ENCODE measurements at places on chromosomes 6 and 20.

DNA sequence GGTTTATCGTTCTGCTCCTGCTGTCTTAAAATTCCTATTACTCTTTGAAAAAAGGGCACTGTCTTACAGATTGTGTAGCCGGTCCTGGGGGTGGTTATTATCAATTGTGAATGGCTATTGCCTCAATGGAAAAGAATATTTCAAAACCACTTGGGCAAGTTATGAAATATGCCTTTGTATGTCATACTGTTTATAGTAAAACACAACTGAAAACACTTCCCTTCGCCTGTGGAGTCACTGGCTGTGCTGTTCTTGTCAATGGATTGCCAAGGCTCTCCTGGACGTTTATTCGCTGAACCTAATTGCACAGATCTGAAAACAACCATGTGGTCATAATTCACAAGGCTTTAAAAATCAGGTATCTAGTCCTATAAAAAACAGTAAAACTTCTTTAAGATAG lies 47.8 kb upstream of the TAGAP start:
- DNase-seq, result no peak

DNA sequence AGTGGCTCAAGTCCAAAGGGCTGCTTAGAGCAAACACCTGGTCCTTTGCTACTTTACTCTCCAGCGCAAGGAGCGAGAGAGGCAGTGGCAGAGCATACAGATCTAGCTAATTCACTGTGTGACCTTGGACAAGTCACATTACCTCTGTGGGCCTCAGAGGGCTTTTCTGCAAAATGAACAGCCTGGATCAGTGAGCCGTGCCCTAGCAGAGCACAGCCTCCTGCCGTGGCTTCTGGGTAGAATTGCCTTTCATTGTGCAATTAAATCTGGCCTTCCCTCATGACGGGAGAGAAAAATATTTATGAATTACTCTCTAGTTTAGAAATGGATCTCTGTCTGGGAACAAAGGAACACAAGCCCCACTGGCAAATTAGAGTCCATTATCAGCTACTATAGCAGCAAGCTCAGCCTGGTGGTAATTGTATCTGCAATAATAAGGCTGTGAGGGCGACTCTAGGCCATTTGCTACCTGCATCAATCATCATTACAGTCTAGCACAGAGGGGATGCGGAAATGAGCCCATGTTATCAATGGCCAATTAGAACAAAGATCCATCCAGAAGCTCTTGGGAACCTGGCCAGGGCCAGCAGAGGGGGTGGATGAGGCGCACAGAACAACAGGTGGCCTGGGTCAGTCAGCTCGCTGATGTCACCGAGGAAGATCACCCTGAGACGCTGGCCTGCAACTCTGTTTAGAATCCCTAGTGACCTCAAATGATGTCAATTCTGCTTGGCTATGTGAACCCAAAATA lies 114.2 kb upstream of the LY86 start:
- DNase-seq, result no peak

DNA sequence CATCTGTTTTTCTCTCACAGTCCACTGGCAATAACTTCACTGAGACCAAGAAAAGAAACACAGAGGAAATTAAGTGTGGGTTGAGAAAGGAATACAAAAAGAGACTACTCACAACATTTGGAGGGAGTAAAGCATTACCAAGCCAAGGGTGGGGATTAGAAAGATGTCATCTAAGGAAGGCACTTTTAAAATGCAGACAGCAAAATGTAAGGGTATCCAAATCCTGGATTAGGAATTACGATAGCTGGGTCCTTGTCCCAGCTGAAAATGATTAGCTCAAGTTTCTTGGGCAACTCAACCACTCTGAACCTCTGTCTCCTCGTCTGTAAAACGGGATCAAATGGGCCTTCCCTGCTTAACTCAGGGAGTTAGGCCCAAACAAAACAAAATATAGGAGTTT lies 2.2 kb downstream of the LEMD2 start:
- no peak for DNase-seq

- no peak for DNase-seq
Observed at GRCh38 chr6:4018924-4019236, 60.1 kb downstream of the FAM217A start.

DNA sequence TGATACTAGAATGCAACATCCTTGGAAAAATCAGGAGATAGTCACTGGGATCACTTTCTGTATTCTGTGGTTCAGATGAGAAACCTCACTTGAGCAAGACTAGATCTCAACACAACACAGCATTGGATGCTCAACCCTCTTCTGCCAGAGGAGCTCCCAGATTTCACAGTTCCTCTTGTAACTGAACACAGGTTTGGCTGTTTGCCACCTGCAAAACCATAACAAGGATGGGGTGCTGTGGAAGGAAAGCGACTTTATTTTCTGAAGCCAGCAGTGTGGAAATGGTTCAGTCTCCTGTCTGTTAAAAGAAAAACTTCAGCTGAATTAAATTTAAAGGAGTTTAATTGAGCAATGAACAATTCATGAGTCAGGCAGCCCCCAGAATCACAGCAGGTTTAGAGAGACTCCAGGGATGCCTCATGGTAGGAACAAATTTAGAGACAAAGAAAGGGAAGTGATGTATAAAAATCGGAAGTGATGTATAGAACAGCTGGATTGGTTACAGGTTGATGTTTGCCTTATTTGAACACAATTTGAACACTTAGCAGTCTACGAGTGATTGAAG lies 149.9 kb upstream of the UST start:
- no peak for DNase-seq

DNA sequence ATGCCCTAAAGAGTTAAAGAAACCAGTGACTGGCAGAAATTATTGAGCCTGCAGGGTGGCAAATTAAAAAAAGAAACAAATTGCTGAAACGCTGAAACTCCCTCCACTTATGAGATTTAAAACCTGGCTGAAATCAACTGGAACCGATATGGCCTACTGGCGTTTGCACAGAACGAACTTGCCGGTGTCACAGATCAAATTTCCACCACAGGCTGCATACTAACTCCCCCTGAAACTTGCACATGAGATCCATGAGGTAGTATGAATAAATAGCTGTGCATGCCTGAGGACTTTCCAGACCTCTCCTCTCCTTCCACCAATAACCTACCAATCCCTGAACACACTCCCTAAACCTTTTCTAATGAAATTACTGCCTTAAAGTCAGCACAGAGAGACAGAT lies 150.4 kb downstream of the RNGTT start:
- no peak for DNase-seq

DNA sequence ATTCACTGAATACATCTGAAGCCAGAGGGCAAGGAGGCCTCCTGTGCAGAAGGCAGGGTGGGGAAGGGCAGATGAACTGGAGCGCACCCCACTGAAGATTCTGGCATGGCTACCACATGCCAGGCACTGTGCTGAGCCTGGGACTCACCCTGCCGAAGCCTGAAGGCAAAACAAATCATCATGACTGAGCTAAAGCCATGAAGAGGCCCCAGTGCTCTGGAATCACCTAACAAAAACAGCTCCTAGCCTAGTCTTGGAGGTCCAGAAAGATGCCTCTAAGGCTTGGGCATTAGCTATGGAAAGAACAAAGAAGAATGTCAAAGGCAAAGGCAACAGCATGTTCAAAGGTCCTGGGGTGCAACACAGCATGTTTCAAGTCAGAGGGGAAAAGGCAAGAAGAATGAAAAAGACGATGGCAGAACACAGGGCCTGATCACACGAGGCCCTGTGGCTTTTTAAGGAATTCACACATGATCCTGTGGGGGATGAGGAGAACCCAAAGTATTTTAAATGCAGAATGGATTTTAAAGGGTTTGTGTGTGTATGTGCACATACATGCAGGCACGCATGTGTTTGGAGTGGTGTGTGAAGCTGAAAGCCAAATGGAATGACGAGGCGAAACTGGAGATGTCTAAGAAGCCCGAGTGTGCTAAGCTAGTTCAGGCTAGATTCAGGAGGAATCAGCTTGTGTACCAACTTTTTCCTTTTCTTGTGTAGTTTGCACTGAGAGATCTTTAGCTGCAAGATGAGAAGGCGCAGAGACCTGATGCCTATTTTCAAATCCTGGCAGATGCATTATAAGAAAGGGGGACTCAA lies 261.4 kb downstream of the ZNF217 start:
- no peak for DNase-seq

GRCh38 chr6:151073146-151073545 lies 166.6 kb upstream of the AKAP12 start:
- no peak for DNase-seq

GRCh38 chr6:87772597-87773530 lies 70.8 kb upstream of the AKIRIN2 start:
- no peak for DNase-seq

DNA sequence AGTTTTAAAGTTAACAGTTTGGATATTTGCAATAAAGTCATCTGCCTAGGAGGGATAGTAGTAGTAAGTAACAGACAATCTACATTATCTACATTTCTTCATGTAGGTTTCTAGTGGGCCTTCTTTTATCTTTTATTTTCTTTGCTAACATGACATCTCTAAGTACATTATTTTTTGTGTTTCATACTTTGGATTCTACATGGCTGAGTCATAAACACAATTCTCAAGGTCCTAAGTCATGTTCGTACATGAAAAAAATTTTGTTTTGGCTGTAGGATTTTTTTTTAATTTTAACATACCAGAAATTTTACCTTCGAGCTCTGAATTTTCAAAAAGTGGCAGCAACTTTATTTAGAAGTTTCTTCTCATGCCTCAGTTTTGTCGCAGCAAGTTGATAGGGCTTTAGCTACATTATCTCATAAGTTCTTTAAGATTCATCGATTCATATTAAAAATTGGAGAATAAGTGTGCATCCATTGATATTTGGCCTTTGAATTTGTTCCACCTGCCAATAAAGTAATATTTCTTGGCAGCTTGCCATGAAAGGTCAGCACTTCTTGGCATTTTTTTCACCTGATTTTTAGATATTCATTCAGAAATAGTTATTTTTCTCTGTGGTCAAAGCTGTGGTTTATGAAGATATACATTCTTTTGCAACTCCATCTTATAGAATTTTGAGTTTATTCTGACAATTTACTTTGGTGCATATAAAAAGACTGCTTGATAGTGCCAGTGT lies 146.2 kb downstream of the GRIK2 start:
- DNase-seq, result no peak

DNA sequence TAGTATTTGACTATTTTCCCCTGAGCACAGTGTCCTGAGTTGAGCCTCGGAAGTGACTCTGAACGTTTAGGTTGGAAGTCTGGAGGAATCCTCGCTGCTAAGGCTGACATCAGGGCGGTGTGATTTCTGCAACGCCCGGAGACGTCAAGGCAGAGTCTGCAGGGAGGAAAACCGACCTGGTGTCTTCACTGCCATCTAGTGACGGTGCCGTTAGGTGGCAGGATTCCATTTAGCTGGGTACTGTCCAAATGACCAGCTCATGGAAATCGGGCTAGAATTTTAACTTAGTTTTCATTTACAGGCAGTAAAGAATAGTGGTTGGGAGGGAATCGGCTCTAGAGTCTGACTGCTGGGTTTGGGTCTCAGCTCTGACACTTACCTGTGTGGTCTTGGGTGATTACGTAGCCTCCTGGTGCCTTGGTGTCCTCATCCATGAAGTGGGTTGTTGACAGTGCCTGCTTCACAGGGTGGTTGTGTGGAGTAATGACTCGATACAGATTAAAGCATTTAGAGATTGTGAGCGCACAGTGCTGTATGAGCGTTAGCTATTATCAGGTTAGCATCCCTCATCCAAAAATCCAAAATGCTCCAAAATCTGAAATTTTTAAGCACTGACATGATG lies 35.0 kb downstream of the FOXF2 start:
- DNase-seq, result no peak

DNA sequence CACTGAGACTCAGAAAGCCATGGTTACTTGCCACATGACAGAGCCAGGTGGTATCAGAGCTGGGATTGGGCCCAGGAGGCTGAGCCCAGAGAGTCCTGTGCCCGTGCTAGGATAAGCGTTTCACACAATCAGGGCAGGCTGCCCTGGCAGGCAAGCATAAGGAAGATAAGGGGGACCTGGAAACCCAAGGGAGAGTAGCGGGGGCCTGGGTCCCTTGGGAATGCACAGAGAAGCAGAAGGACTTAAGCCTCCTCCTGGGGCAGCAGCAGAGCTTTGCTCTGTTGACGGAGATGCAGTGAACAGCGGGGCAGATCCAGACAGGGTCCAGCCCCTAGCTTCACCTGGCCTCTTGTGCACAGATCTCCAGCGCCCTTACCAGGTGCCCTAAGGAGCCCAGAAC lies 8.7 kb downstream of the TRIB3 start:
- no peak for DNase-seq

DNA sequence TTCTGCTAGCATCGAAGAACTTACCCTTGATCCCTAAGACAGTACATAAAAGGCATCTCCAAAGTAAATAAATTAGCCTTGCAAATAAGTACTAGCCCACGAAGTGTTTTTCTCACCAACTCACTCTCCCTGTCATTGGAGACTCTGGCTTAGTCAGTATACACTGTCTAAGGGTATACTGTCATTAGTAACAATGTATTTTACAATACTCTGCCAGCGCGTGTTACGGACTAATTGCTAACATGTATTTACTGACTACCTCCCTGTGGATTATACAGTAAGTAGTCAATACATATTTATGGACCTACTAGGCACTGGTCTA lies 72.1 kb downstream of the NFATC2 start:
- no peak for DNase-seq

GRCh38 chr6:155530219-155530834 lies 74.7 kb upstream of the NOX3 start:
- no peak for DNase-seq

GRCh38 chr6:27556406-27556805 lies 83.5 kb upstream of the ZNF184 start:
- DNase-seq, result no peak

GRCh38 chr6:5967594-5967993 lies 39.1 kb downstream of the NRN1 start:
- DNase-seq, result no peak

GRCh38 chr20:50496773-50497385 lies 13.3 kb upstream of the PTPN1 start:
- no peak for DNase-seq

DNA sequence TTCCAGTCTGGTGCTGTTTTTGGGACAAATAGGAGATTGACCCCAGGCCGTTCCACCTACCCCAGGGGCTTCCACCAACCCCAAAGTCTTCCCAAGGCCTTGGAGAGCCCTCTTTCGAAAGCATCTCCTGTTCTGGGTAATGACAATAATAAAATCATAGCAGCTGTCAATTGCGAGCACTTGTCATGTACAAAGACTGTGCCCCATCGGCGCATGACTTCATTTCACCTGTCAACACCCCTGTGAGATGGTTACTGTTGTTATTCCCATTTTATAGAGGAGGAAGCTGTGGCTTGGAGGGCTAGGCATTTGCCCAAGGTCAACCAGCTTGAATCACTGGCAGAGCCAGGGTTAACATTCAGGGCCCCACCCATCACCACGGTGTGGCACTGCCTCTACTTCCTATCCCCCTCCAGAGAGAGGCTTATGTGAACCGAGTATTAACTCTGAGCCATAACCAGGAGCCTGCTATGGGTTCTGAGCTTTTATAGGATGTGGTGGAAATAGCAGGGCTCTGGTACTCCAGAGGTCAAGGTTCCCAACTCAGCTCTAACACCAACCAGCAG lies 51.2 kb downstream of the HNF4A start:
- DNase-seq, result no peak

GRCh38 chr20:12316794-12317193 lies 399.1 kb downstream of the BTBD3 start:
- no peak for DNase-seq

All from activated T-helper 1 cell treated with anti-CD3 and anti-CD28 coated beads, Interleukin-2, amount 50 U/mL, for 16 hours (primary cell).